ENCODE measurements at places on chromosomes 12 and 14. TPM values are rescaled to one million over a fixed set of nuclear protein-coding genes. Genes with fewer than 3 reads are reported as not detected.

DNA sequence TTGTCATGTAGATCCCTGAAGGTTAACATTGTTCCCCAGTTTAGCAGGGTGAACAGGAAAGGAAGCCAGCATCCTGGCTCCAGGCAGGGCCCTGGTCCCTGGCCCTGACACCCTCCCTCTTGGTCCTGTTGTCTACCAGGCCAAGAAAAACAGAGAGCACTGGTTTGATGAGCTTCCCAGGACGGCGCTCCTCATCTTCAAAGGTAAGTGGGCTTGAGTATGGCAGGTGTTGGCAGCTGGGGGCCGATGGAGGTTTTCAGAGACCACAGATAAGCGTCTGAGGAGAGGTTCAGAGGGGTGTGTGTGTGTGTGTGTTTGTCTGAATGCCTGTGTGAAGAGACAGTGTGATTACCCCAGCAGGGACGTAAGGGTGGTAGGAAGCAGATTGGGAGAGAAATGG is 56.3 kb downstream of the SLC8B1 start:
- no peaks in the 10 kb centered on the region for H3K4me1 ChIP-seq
- H3K27ac ChIP-seq: no peak overlapping the region
- no peak overlapping the region for H3K4me3 ChIP-seq
- H3K27me3 ChIP-seq: no peaks in the 10 kb centered on the region
- no peaks in the 10 kb centered on the region for H3K36me3 ChIP-seq
- DNase-seq: no peak

DNA sequence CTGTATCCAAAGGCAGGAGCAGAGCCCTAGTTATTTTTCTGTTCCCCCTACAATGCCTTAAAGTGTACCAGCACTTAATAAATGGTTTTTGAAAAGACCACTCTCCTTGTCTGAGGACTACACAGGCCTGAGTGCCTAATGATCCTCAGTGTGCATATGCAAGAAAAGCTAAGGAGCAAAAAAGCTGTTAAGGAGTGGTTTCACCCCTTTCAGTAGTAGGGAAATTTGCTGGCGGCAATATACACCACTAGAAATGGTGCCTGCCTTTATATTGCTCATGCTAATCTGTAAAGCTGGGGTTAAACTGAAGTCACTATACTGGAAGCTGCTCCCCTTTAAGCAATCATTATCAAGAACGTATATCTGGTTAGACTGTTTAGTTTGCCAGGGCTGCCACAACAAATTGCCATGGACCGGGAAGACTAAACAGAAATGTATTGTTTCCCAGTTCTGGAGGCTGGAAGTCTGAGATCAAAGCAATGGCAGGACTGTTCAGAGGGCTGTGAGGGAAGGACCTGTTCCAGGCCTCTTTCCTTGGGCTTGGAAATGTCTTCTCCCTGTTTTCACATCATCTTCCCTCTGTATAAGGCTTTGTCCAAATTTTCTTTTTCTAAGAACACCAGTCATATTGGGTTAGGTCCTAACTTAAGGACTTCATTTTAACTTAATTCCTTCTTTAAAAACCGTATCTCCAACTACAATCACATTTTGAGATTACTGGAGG is 30.2 kb downstream of the PRDM4 start:
- H3K4me1 ChIP-seq: no peaks in the 10 kb centered on the region
- no peak overlapping the region for H3K27ac ChIP-seq
- no peaks in the 10 kb centered on the region for H3K27me3 ChIP-seq
- peaks cover 19% of the 10 kb centered on the region for H3K36me3 ChIP-seq
- H3K4me3 ChIP-seq: no peak overlapping the region

GRCh38 chr14:89616852-89617341 is 199.9 kb upstream of the FOXN3 start:
- peak overlapping the region; percentile 89 for H3K4me3 ChIP-seq
- DNase-seq: peak; percentile 76
- peaks cover 18% of the 10 kb centered on the region for H3K36me3 ChIP-seq
- no peaks in the 10 kb centered on the region for H3K27me3 ChIP-seq
- peak overlapping the region; percentile 96 for H3K27ac ChIP-seq
- peaks cover 70% of the 10 kb centered on the region for H3K4me1 ChIP-seq

The GLI1 gene
- total RNA-seq: 0.52 TPM

DNA sequence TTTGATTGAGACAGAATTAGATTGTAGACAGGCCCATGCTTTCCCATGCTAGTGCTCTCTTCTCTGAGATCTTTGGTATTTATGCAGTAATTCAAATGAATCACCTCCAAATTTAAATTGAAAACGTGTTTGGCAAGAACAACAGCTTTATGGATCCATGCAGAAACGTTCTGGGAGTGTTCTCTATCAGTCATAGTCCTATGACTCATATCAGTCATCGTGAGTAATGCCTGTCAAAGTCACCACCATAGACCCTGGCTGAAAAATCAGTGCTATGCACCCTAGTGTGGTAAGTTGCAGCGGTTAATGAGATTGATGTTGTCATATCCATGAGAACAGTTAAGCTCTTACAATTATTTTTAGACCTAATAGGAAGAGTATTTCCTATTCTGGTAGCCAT is 90.1 kb upstream of the FOXG1 start:
- H3K27me3 ChIP-seq: no peaks in the 10 kb centered on the region
- no peak overlapping the region for H3K27ac ChIP-seq
- no peaks in the 10 kb centered on the region for H3K4me1 ChIP-seq
- no peaks in the 10 kb centered on the region for H3K36me3 ChIP-seq

DNA sequence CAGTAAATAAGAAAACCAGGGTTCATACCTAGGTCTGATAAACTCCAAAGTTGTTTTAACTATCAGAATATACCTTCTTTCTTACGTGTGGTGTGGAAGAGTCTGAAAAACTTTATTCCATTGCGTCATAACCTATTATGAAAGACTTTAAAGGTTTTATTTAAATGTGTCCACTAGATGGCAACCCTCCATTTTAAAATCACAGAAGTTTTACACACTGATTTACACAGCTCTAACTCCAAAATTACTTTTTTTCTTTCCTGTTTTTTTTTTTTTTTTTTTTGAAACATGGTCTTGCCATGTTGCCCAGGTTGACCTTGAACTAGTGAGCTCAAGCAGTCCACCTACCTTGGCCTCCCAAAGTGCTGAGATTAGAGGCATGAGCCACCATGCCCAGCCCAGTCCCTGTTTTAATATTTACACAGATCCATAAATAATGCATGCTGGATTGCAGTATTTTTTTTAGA is 17.3 kb upstream of the TMPRSS12 start:
- H3K4me3 ChIP-seq: no peak overlapping the region
- H3K4me1 ChIP-seq: peaks cover 5% of the 10 kb centered on the region
- no peaks in the 10 kb centered on the region for H3K36me3 ChIP-seq
- H3K27me3 ChIP-seq: no peaks in the 10 kb centered on the region

DNA sequence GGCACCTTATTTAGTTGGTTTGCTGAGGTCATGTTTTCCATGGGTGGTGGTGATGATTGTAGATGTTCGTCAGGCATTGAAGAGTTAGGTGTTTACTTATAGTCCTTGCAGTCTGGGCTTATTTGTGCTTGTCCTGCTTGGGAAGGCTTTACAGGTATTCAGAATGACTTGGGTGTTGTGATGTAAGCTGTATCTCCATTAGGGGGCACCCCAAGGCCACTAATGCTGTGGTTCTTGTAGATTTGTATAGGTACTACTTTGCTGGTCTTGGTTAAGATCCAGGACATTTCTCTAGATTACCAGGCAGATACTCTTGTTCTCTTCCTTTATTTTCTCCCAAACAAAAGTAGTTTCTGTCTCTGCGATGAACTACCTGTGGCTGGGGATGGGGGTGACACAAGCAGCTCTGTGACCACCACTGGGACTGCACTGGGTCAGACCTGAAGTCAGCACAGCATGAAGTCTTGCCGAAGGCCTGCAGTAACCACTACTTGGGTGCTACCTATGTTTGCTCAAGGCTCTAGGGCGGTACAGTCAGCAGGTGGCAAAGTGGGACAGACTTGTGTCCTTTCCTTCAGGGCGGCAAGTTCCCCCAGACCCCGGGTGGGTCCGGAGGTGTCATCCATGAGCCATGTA is 35.8 kb upstream of the FBXO33 start:
- H3K27ac ChIP-seq: no peak overlapping the region
- DNase-seq: peak; percentile 44
- no peak overlapping the region for H3K4me3 ChIP-seq
- no peaks in the 10 kb centered on the region for H3K36me3 ChIP-seq

GRCh38 chr12:27521066-27521465 is 2.9 kb upstream of the PPFIBP1 start:
- H3K36me3 ChIP-seq: no peaks in the 10 kb centered on the region
- H3K27me3 ChIP-seq: peaks cover 43% of the 10 kb centered on the region
- no peak overlapping the region for H3K27ac ChIP-seq
- DNase-seq: no peak

GRCh38 chr12:96194576-96194889 is 358 bp downstream of the ELK3 start:
- H3K27me3 ChIP-seq: no peaks in the 10 kb centered on the region
- H3K4me1 ChIP-seq: peaks cover 48% of the 10 kb centered on the region
- peak overlapping the region; percentile 99 for H3K4me3 ChIP-seq
- peak overlapping the region; percentile 99 for H3K27ac ChIP-seq

DNA sequence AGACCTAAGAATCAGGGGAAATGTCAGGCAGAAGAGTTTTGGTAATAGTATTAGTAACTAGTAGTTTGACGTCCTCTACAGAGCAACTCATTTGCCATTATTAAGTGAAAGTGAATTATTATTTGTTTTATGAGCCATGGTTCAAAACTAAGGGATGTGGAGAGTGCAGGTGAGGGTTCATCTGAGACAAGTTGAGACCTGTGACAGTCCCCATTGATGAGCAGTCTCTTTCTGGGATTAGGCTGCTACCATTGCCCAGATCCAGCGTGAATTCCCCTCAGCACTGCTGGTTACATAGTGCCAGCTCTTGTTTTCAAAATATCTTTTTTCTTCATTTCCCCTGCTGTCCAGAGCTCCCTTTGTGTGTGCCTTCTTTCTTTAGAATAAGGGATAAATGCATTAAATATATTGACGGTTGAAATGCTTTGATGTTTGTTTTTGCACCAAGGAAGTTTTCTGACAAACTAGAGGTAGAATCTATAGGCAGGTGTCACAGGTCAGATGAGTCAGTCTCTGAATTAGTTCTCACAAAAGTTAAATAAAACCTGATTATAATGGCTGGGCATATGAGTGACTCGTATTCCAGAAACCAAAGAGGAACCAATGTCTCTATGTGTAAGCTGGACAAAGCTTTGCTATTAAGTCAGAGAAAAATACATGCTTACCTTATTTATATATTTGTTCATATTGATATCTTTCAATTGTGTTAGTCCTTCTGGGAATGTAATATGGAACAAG is 381.4 kb downstream of the TMEM117 start:
- no peak for DNase-seq
- no peaks in the 10 kb centered on the region for H3K36me3 ChIP-seq
- H3K27ac ChIP-seq: no peak overlapping the region
- no peak overlapping the region for H3K4me3 ChIP-seq
- no peaks in the 10 kb centered on the region for H3K4me1 ChIP-seq

The HOXC13 gene
- not detected for total RNA-seq

DNA sequence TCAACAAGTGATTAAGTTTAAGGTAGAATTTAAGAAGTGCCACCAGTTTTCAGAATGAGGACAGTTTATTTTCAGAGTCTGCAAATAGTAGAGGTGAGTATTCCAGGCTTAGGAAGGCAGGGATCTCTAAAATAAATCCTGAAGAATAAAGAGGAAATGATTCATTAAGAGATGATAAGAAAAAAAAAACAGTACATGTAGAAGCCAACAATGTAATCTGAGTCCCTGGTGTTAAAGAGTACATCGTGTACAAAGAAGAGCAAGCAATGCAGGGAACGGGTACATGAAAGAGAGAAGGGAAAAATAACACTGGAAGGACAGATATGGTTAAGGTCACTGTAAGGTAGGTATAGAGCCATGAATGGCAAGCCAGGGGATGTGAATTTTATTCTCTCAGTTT is 95.2 kb upstream of the FOXG1 start:
- no peak overlapping the region for H3K4me3 ChIP-seq
- H3K27me3 ChIP-seq: no peaks in the 10 kb centered on the region
- no peaks in the 10 kb centered on the region for H3K36me3 ChIP-seq
- no peaks in the 10 kb centered on the region for H3K4me1 ChIP-seq
- no peak for DNase-seq

GRCh38 chr12:107500307-107500706 is 185.3 kb upstream of the PWP1 start:
- H3K27ac ChIP-seq: no peak overlapping the region
- H3K4me1 ChIP-seq: no peaks in the 10 kb centered on the region
- H3K27me3 ChIP-seq: no peaks in the 10 kb centered on the region

DNA sequence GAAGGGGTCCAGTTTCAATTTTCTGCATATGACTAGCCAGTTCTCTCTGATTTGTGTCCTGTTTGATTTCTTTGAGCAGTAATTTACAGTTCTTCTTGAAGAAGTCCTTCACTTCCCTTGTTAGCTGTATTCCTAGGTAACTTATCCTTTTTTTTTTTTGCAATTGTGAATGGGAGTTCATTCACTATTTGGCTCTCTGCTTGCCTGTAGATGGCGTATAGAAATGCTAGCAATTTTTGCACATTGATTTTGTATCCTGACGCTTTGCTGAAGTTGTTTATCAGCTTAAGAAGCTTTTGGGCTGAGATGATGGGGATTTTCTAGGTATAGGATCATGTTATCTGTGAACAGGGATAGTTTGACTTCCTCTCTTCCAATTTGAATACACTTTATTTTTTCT is 77.6 kb upstream of the NID2 start:
- DNase-seq: no peak
- peaks cover 35% of the 10 kb centered on the region for H3K27me3 ChIP-seq
- H3K36me3 ChIP-seq: no peaks in the 10 kb centered on the region
- H3K27ac ChIP-seq: no peak overlapping the region

The RAB15 gene
- total RNA-seq: 5.7 TPM

The CIROP gene
- not detected for total RNA-seq

GRCh38 chr14:42112108-42112507 is 505.4 kb downstream of the LRFN5 start:
- H3K36me3 ChIP-seq: no peaks in the 10 kb centered on the region
- DNase-seq: no peak
- no peaks in the 10 kb centered on the region for H3K27me3 ChIP-seq
- no peak overlapping the region for H3K27ac ChIP-seq

GRCh38 chr12:111271674-111272418 is 97.0 kb downstream of the PHETA1 start:
- H3K27ac ChIP-seq: no peak overlapping the region
- H3K36me3 ChIP-seq: no peaks in the 10 kb centered on the region
- H3K27me3 ChIP-seq: peaks cover 11% of the 10 kb centered on the region
- H3K4me3 ChIP-seq: no peak overlapping the region
- H3K4me1 ChIP-seq: peaks cover 9% of the 10 kb centered on the region

DNA sequence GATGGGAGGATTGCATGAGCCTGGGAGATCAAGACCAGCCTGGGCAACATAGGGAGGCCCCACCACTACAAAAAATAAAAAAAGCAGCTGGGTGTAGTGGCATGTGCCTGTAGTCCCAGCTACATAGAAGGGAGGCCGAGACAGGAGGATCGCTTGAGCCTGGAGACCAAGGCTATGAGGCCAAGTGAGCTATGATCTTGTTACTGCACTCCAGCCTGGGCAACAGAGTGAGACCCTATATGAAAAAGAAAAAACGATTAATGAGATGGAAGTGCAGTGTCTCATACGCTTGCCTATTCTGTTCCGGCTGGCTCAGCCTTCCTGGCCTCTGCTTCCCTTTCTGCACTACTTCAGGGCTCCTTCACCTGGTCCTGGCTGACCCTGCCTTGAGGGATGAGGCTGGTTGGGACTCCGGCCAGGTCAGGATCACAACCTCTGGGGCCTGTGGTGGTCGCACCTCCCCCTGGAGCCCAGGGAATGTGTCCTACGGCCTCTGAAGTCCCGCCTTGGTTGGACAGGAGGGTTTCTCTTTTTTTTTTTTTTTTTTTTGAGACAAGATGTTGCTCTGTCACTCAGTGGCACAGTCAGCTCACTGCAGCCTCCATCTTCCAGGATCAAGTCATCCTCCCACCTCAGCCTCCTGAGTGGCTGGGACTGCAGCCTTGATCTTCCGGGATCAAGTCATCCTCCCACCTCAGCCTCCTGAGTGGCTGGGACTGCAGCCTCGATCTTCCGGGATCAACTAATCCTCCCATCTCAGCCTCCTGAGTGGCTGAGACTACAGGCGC is 10.7 kb downstream of the TEDC1 start:
- H3K27me3 ChIP-seq: no peaks in the 10 kb centered on the region
- H3K4me3 ChIP-seq: no peak overlapping the region
- H3K27ac ChIP-seq: no peak overlapping the region
- H3K36me3 ChIP-seq: no peaks in the 10 kb centered on the region
- DNase-seq: no peak
